ENCODE measurements at places on chromosomes 2 and 18.
A peak's percentile ranks its signal among the peaks of the same experiment; 100 is the strongest.

- DNase-seq, result no peak
Observed at GRCh38 chr18:46748466-46748865, 8.4 kb downstream of the ST8SIA5 start.

DNA sequence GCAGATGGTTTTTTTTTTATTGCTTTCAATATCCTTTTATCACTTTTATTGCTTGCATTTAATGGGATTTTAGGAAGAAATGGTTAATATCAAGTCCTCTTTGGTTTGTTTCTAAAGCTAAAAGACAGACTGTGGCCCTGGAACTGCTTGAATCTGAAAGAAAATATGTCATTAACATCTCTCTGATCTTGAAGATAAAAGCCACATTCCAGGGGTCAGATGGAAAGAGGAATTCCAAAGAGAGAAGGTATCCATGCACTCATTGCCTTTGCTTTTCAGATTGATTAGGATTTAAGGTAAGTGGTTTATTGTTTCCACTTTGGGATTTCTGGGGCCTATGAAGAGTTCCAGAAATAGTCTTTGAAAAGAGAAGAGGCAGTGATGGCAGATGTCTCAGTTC lies 54.1 kb downstream of the ARHGEF33 start:
- DNase-seq, result no peak

DNA sequence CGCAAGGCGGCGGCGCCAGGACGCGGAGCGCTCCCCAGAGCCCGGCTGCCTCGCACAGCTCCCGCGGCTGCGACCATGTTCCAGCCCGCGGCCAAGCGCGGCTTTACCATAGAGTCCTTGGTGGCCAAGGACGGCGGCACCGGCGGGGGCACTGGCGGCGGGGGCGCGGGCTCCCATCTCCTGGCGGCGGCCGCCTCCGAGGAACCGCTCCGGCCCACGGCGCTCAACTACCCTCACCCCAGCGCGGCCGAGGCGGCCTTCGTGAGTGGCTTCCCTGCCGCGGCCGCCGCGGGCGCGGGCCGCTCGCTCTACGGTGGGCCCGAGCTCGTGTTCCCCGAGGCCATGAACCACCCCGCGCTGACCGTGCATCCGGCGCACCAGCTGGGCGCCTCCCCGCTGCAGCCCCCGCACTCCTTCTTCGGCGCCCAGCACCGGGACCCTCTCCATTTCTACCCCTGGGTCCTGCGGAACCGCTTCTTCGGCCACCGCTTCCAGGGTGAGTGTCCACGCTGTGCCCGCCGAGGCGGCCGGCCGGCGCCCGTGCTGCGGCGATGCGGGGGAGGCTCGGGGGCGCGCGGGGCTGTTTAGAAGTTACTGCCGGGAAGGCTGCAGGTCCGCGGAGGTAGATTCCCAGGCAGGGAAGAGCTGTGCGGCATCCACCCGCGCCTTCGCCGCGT lies 696 bp downstream of the EMX1 start:
- DNase-seq, result no peak

DNA sequence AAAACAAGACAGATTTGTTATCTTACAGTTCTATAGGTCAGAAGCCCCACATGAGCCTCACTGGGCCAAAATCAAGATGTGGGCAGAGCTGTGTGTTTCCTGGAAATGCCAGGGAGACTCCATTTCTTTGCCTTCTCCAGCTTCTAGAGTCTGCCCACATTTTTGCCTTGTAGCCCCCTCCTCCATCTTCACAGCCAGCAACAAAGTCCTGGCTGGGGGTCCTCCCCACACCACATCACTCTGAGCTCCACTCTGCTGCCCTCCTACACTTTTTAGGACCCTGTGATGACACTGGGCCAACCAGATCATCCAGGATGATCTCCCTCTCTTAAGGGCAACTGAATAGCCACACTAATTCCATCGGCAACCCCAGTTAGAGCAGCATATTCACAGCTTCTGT lies 34.3 kb downstream of the ASB1 start:
- no peak for DNase-seq

GRCh38 chr18:12041561-12041960 lies 52.1 kb upstream of the ANKRD62 start:
- no peak for DNase-seq

GRCh38 chr18:48034651-48035555 lies 104.4 kb upstream of the SMAD2 start:
- DNase-seq, result no peak

GRCh38 chr2:156864325-156864724 lies 393.2 kb upstream of the GALNT5 start:
- DNase-seq, result no peak

GRCh38 chr2:66568650-66569300 lies 133.8 kb downstream of the MEIS1 start:
- no peak for DNase-seq

GRCh38 chr2:109428841-109429566 lies 184.8 kb downstream of the SEPTIN10 start:
- no peak for DNase-seq

DNA sequence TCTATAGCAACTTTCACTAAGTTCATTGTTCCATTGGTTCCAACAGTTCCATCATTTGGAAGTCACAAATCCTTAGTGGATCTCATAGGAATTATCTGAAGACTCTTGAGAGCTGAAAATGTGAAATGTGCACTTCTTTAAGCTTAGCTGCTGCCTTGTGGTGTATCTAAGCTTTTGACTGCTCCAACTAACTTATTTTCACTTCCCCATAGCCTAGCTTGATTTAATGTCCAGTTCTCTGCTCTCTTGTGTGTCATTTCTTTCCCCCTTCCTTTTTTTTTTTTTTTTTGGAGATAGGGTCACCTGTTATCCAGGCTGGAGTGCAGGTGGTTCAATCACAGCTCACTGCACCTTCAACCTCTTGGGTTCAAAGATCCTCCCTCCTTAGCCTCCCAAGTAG lies 34.9 kb upstream of the CD302 start:
- no peak for DNase-seq

GRCh38 chr2:240322991-240323390 lies 112.5 kb upstream of the GPC1 start:
- DNase-seq, result no peak

GRCh38 chr2:19346983-19347618 lies 11.3 kb downstream of the OSR1 start:
- peak; percentile 30 for DNase-seq

DNA sequence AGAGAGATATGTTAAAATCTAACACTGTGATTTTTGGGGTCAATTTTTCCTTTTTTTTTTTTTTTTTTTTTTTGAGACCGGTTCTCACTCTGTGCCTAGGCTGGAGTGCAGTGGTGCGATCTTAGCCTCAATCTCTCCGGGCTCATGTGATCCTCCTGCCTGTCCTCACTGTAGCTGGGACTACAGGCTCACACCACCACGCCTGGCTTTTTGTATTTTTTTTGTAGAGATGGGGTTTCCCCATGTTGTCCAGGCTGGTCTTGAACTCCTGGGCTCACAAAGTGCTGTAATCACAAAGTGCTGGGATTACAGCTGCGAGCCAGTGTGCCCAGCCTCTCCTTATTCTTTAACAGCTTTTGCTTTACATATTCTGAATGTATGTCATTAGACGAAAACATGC lies 2.9 kb upstream of the HAAO start:
- DNase-seq, result no peak

- DNase-seq, result peak; percentile 4
Observed at GRCh38 chr2:152743002-152743401, 24.6 kb downstream of the ARL6IP6 start.

- DNase-seq, result no peak
Observed at GRCh38 chr2:71250935-71251334, 24.0 kb upstream of the PAIP2B start.

GRCh38 chr18:12946549-12947284 lies 1.1 kb upstream of the SEH1L start:
- DNase-seq, result no peak

DNA sequence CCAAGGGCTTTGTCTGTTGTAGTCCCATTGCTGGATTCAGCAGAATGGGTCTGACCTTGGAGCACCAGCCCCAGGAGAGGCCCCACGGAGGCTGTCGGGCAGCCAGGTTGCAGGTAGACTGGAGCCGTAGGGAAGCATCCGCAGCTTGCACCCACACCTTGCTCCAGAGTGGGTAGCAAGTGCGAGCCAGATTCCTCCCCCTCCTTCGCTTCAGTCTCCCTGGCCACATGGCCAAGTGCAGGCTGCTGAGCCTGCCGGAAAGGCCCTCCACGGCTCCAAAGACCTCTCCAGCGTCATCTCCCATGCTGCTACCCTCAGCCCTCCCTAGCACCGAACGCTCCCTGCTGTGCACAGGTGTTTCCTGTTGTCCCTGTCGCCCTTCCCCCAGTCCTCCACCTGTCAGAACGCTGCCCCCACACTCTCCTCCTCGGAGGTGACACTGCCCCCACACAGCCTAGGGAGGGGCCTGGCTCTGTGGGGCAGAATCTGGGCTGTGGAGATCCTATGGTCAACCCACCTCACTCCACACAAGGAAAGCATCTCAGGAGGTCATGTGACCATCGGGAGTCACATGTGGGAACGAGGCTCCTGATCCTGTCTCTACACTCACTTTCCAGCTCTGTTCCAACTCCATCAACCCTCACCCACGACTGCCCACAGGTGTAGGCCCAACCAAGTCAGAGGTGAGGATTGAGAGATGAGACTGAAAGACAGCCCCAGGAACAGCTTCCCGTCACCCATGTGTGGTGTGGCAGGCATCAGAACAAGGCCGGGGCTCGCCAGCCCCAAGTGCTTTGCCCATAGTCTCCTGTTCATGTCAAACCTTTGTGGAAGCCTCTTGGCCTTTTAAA lies 8.3 kb downstream of the KCNF1 start:
- no peak for DNase-seq

DNA sequence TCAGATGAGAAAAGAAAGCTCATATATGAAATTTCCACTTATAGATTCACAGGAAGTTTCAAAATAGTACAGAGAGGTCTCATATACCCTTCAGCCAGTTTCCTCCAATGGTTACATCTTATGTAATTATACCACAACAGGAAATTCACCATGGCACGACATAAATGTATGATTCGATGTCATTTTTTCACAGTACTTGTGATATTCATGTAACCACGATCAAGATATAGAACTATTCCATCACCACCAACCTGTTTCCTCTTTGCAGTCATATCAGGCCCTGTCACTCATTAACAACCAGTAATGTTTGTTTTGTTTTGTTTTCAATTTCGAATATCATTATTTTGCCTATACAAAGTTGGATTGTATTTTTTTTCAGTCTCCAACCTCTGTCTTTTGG lies 314.3 kb upstream of the POU3F3 start:
- no peak for DNase-seq

GRCh38 chr2:69308338-69308737 lies 78.7 kb downstream of the GFPT1 start:
- no peak for DNase-seq

DNA sequence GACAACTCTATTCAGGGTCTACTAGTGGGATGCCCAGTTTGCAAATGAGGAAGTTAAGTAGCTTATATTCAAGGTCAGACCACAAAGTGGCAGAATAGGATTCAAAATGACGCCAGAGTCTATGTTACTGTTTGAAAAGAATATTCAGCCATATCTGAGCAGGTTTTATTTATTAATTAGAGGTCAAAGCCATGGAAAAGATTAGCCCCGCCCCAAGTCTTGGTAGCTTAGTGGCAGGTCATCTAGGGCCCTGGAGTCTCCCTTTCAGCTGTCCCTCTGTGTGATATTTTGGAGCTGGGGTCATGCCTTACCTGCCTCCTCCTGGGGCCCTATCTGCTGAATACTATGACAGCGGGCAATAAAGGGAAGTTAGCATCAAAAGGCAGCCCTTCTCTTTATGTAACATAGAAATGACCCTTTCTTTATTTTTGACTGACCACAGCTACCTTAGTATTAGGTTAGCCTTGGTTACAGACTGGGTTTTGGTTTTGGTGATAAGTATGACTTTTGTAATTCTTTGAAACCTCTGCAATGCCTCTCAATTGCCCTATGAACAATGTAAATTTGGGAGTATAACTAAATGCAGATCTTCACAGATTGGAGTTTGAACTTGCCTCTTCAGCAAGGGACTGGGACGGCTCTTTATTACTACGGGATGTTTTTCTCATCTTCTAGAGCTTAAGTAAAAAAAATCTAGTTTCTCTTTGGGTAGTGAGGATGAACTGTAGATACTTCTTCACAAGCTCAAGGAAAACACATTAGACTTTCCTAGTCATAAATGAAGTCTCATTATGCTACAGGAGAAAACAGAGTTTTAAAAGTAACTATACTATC lies 153.0 kb upstream of the ITGA4 start:
- peak; percentile 39 for DNase-seq

DNA sequence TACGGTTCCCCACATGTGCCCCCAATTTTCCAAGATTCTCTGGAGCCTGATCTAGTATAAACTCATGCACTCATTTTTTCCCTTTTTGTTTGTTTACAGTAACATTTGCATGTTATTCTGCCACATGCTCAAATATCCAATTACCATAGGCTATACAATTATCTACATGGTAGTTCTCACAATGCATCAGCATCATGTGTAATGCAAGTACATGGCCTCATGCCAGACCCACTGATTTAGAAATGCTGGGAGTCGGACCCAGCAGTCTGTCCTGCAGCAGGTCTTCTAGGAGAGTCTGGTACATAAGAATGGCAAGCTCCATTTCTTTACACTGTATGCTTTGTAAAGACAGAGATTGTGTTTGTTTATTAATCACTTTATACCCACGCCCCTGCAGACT lies 107.7 kb downstream of the CBLN2 start:
- DNase-seq, result no peak

All from CD4-positive, alpha-beta T cell treated with Interleukin-21 for 1 hour (primary cell).